ENCODE measurements at places on chromosomes 1 and 21.

- DNase-seq: no peak
Measured at GRCh38 chr1:64263335-64263734, 59.9 kb downstream of the UBE2U start.

- DNase-seq: no peak
Measured at GRCh38 chr1:91499904-91500755, 521 bp upstream of the CDC7 start.

GRCh38 chr1:89147678-89148658 is 22.1 kb upstream of the GBP2 start:
- DNase-seq: no peak

DNA sequence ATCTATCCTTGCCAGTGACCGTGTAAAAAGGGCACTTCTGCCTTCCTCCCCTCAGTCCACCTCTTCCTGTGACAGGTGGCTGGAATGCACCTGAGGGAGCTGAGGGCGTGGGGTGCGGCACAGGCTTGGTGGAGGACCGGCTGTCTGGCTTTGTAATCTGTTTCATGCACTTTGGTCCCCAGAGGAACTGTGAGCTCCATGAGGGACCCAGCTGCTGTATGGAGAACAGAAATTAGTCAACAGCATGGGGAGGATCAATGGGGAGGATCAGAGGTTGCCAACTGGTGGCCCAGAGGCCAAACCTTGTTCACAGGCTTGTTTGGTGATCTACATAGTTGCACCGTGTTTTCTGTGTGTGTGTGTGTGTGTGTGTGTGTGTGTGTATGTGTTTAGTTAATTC is 19.0 kb upstream of the LUZP1 start:
- peak; percentile 25 for DNase-seq

DNA sequence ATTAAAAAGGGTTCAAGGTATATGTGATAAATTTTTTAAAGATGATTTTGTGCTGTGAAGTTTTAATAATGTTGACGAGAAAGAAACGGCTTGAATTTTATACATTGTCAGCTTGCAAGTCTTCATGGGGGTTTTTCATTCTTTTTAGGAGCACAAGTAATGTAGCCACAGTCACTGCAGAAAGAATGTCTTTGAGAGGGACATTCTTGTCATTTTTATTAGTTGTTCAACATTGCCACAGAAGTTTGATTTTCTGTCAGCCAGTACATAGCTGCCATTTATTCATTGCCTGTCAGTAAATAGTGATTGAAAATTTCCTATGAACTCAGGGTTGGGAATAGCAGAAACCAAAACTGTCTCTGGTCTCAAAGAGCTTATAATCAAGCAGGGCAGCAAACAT is 156.3 kb downstream of the DHRS3 start:
- no peak for DNase-seq

DNA sequence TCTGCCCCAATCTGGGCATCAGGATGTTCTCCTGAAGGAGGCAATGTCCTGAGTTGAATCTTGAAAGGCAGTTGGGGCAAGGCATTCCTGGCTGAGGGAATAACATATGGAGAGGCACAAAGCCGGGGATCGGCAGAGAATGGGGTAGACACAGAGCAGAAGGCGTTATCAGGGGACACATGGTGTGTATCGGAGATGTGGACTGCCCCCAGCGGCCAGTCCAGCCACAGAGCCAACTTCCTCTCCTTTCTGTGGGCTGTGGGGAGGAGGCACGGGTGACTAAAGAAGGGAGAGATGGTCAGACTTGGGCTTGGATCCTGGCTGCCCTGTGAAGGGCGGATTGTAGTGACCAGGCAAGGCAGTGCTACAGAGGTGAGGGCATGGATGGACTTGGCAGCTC is 32.1 kb downstream of the FOXD2 start:
- no peak for DNase-seq

- DNase-seq: no peak
Measured at GRCh38 chr1:230251644-230252191, 174.4 kb downstream of the PGBD5 start.

DNA sequence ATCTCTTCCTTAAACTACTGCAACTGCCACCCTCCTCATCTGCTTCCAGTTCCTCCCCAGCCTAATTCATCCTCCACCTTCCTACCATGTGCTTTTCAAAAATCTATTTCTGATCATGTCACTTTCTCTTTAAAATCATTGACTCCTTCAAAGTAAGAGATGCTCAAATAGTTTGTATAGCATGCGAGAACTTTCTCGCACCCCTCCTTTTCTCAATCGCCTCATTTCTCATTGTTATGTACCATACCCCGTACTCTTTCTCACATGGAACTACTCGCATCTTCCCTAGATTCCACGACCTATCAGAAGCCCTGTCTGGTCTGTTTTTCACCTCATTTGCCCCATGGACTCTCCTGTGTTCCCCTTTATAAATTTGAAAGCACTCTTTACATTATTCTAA is 238.2 kb downstream of the NRIP1 start:
- DNase-seq: no peak

GRCh38 chr1:90557706-90558105 is 159.4 kb downstream of the BARHL2 start:
- no peak for DNase-seq

GRCh38 chr21:44089001-44089911 is 17.9 kb upstream of the PWP2 start:
- DNase-seq: peak; percentile 81

- no peak for DNase-seq
Measured at GRCh38 chr1:206699000-206699586, 14.4 kb downstream of the MAPKAPK2 start.

GRCh38 chr1:28259934-28260802 is 850 bp downstream of the SESN2 start:
- DNase-seq: peak; percentile 79

DNA sequence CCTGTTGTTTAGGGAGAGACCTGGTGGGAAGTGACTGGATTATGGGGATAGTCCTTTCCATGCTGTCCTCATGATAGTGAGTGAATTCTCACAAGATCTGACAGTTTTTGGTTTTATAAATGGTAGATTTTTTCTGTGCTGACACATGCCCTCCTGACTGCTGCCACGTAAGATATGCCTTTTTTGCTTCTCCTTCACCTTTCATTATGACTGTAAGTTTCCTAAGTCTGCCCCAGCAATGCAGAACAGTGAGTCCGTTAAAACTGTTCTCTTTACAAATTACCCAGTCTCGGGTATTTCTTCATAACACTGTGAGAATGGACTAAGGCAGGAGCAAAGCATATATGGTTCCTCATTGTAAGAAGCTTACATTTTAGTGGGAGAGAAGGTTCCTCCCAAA is 1727.2 kb downstream of the NCAM2 start:
- DNase-seq: no peak

DNA sequence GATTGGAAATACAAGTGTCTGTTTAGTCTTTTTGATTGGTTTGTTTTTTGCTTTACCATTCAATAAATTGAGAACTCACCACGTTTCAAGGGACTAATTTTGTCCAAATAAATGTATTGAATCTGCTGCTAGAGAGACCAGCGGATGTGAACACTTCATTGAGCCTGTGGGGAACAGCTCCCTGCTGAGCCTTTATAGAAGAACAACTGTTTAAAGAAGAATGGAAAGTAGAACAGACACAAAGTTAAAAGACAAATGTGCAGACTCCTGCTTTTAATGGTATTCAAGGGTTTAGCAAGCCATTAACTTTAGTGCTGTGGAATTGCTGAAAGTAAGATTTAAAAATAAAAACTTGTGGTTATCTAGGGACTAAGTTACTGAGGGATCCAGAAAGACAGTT is 817.7 kb upstream of the B3GALT2 start:
- DNase-seq: no peak

DNA sequence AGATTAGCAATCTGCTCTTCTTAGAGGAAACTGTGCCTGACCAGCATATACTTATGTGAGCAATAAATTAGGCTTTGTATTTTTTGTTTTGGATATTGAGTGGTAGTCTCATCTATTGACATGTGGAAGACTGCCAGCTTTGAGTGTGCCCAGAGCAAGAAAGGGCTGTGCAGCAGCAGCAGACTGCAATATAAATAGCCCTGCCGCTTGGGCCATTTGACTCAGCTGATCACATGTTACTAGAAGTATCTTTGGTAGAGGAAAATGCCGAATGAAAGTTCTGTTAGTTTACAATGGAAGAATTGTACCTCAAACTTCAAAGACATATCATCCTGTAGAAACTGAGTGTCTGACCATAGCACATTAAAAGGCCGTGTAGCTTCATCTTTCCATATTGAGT is 9.1 kb upstream of the PSMB2 start:
- DNase-seq: no peak

Data from mucosa of descending colon (tissue), 3 donors.